GM04503 (cell line): ENCODE measurements at places on chromosomes 2 and 18.

GRCh38 chr2:200733713-200734198 is 78.0 kb upstream of the BZW1 start:
- DNase-seq: no peak

DNA sequence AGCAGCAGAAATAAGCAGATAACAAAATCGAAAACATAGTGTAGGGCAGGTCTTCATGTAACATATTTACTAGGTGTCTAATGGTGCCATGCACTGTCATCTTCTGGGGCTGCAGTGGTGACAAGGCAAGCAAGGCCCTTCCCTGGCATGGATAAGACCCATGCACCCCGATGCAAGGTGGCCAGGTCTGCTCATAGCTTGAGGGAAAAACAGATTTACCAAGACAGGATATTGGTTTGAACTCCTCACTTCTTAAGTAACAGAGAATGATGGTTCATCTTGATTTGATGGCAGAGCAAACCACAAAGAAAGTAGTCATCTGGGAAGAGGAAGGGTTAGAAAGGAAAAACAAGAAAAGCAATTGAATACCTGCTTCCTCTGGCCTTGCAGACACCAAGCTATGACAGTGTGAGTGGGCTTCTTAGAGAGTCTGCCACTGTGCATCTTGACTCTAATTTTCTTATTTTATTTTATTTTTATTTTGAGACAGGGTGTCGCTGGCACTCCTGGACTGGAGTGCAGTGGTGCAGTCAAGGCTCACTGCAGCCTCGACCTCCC is 35.8 kb upstream of the EML6 start:
- DNase-seq: no peak

GRCh38 chr18:52636536-52636935 is 296.5 kb downstream of the DCC start:
- DNase-seq: no peak

- peak; percentile 95 for DNase-seq
These were observed 181.8 kb upstream of the ARL4C start for GRCh38 chr2:234678711-234679110.

DNA sequence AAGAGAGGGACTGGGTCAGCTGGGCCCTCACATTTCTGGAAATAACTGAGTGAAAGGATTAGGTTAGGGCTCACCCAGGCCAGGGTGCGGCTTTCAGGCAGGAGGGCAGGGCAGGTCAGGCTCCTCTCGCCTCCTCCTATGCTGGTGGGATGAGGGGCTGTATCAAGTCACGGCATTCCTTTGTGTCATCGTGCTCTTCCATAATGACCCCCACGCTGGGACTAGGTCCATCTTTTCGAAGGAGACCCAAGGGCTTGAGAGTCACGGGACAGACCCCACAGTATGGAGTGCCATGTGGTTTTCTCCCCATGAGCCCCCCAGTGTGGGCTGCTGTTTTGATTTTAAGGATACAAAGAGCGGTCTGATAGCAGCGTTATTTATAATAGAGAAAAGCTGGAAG is 137.8 kb upstream of the COPS8 start:
- no peak for DNase-seq

GRCh38 chr18:55484773-55485172 is 103.2 kb downstream of the TCF4 start:
- no peak for DNase-seq

GRCh38 chr2:169759987-169760386 is 26.4 kb downstream of the KLHL23 start:
- DNase-seq: no peak

DNA sequence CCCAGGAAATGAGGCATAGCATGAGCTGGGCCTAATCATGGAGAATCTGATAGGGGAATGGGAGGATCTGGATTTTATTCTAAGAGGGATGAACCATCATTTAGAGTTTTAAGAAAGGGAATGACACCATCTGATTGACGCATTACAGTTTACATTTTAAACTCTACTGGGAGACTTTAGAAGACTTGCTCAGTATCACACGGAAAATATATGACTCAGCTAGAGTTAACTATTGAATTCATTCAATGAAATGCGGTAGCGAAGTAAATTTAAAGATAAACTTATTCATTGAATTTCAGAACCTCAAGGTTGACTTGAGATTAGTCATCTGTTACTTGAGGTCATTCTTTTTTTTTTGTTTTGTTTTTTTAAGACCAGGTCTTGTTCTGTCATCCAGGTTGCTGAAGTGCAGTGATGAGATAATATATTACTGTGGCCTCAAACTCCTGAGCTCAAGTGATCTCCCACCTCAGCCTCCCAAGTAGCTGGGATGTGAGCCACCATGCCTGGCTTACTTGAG is 25.0 kb downstream of the MC4R start:
- DNase-seq: no peak

GRCh38 chr2:217795706-217796465 is 206.9 kb downstream of the TNS1 start:
- DNase-seq: no peak

GRCh38 chr2:52083214-52083613 is 1051.3 kb upstream of the NRXN1 start:
- DNase-seq: no peak

- DNase-seq: no peak
These were observed 378.2 kb downstream of the BCL11A start for GRCh38 chr2:60175290-60175689.

DNA sequence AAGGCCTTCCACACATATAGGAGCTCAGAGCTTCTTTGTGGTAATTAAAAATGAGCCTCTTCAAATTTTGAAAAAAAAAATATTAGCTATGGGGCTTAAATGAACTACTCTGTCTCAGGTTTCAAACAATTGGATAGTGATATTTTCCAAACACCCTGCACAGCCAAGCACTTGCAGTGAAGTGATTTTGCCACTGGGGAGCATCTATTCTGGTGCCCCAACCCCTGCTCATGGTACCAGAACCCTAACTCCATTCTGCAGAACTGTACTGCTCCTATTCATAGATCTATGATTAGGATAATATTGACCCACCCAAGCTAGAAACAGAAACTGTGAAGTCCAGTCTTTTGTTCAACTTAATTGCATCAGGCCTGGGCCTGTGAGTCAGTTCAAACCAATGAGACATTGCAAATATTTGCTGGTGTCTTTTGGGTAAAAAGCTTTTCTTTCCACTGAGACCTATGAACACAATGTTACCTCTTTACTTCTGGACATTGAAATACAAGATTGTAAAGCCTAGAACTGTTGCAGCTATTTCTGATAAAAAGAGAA is 324.0 kb downstream of the GALNT13 start:
- DNase-seq: no peak

GRCh38 chr2:125707611-125708010 is 948.3 kb upstream of the GYPC start:
- no peak for DNase-seq

- DNase-seq: no peak
These were observed 26.5 kb upstream of the RFX8 start for GRCh38 chr2:101501443-101501842.

DNA sequence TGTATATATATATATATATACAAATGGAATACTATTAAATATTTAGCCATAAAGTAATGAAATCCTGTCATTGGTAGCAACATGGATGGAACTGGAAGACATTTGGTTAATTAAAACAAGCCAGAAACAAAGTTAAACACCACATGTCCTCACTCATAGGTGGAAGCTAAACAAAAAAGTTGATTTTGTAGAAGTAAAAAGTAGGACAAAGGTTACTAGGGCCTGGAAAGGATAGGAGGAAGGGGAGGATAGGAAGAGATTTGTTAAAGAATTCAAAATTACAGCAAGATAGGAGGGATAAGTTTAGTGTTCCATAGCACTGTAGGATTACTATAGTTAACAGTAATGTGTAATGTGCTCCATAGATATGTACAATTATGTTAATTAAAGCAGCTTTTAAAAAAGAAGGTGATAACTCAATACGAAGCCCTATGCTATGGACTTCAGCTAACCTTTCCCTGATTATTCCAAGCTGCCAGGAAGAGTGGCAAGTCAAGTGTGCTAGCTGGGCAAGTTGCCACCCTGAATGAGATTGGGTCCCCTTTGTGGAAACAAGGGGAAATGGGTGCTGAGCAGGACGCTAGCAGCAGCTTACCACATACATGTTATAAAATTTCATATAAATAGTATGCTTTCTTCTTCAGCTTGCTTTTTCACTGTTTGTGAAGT is 12.3 kb downstream of the MERTK start:
- DNase-seq: no peak

- peak; percentile 14 for DNase-seq
These were observed 723.3 kb downstream of the TSN start for GRCh38 chr2:122478771-122479170.

DNA sequence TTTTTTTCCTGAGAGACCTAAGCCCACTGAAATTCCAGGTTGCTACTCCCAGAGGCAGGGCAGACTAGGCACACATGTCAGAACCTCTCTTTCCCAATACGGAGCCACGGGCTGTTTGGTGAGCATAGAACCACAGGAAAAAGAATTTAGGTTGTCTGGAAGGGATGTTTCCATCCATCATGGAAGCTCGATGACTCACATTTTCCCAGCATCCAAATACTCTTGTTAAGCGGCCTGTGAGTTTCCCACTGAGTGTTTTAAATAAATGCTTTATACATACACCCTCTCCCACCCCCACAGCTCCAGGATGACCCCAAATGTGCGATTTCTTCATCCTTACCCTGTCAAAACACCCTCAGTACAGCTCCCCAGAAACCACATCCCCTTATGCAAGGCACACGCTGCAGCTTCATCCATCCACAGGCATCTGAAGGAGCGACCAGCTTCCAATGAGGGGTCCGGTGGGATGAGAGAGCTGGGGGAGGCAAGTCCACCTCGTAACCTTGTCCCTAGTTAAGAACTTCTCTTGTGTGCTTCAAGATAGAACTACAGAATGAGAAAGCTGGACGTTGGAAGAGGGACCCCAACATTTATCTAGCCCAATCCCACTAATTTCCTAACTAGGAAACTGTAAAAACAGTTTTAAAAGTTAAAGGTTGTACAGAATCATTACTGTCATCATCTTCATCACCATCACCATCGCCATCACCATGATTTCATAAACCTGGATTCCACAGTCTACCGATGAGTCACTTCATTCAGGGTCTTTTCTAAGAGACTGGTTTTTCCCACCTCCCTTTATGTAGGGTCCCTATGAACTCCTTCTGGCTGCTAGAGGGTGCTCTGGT is 63.5 kb upstream of the FZD7 start:
- DNase-seq: no peak

GRCh38 chr2:237132799-237133198 is 47.1 kb downstream of the COPS8 start:
- no peak for DNase-seq

GRCh38 chr2:7692657-7693161 is 775.5 kb downstream of the RNF144A start:
- DNase-seq: peak; percentile 95

- DNase-seq: no peak
These were observed 88.7 kb upstream of the MAP4K3 start for GRCh38 chr2:39525636-39526412.

- DNase-seq: no peak
These were observed 164.6 kb downstream of the LDLRAD4 start for GRCh38 chr18:13382954-13383827.

DNA sequence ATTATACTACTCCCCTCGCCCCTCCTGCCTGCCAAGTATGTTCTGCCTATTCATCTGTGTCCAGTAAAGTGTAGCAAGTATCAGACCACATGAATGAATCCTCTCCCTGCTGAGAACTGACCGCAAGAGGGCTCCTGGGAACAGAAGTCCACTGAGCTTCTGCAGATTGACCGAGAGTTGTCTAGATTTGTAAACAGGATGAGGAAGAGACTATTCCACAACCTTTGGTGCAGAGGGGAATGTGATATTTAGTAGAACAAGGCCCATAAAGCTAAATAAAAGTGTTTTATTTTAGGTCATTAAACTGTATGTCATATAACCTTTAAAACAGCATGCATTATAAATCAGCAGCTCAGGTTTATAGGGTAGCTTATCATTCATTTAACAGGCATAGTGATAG is 377.0 kb downstream of the DCC start:
- no peak for DNase-seq

DNA sequence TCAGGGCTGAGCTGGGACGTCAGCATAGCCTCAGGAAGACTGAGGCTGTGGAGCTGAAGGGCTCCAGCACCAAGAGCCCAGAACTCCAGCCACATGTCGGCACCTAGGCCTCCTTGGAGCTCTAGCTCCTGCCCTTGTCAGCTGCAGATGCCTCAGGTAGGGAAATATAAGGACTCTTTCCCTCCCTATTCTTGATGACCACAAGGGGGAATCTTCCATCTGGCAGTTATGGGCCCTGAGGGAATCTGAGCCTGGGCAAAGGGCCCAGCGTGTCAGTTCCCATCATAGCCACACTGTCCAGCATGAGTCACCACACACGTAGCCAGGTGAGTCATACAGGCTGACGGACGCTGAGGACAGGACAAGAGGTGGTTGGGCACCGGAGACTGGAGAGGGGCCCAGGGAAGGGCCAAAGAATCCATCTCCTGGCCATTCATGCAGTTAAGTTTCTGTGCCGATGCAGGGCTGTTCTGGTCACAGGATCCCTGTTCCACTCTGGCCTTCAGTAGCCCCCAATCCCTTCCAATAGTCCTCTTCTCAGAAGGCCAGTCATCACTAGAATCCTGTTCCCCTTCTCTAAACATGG is 1.8 kb downstream of the MPV17 start:
- peak; percentile 95 for DNase-seq

DNA sequence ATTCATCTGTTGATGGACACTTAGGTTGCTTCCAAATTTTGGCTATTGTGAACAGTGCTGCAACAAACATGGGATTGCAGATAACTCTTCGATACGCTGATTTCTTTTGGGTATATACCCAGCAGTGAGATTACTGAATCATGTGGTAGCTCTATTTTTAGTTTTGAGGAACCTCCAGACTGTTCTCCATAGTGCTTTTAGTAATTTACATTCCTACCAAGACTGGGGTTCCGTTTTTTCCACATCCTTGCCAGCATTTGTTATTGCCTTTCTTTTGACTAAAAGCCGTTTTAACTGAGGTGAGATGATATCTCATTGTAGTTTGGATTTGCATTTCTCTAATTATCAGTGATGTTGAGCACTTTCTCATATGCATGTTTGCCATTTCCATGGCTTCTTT is 200.3 kb downstream of the MBD5 start:
- no peak for DNase-seq

DNA sequence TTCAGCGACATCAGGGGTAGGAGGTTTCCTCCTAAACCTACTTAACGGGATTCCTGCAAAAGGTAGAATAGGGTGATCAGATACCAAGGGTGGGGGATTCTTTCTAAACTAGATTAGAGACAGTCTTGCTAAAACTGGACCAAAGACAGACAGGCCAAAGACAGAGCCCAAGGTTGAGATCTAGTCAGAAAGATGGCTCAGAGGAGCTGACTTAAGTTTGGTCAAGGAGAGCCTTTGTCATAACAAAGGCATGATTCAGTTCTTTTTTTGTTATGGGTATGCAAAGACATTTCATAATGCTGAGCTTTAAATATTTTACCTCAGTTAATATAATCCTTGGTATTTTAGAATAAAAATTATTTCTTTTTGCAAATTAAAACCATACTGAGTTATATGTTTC is 17.8 kb upstream of the GPR75 start:
- no peak for DNase-seq
